Stimulated activated CD8-positive, alpha-beta memory T cell treated with anti-CD3 and anti-CD28 coated beads, Interleukin-4, amount 100 ng/mL, for 24 hours (primary cell): ENCODE measurements at places on chromosomes 2 and 18.

GRCh38 chr18:56003009-56003719 lies 415.2 kb upstream of the TCF4 start:
- no peak for DNase-seq

GRCh38 chr2:54120950-54121349 lies 5.5 kb downstream of the ACYP2 start:
- DNase-seq: no peak

GRCh38 chr2:98894331-98895000 lies 41.6 kb downstream of the CRACDL start:
- DNase-seq: no peak

DNA sequence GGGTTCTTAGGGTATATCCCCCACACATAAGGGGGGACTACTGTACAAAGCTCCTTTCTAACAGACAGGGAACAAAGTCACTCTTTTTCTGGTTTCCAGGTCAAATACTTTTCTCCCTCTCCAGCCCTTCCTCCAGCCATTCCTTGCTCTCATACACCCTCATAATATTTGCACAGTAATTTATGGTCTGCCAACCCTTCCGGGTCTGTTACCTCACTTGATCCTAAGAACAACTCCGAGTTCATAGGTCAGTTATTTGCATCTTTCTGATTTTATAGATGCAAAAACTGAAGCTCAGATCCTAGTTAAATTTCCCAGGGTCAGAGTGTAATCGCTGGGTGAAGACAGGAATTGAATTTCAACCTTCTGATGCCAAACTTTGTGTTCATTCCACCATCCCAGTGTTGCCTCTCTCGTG lies 14.8 kb upstream of the MATN3 start:
- DNase-seq: no peak
